ENCODE measurements at places on chromosomes 11 and 22.

- DNase-seq: no peak
These were observed 1.7 kb downstream of the IFITM1 start for GRCh38 chr11:315516-315994.

DNA sequence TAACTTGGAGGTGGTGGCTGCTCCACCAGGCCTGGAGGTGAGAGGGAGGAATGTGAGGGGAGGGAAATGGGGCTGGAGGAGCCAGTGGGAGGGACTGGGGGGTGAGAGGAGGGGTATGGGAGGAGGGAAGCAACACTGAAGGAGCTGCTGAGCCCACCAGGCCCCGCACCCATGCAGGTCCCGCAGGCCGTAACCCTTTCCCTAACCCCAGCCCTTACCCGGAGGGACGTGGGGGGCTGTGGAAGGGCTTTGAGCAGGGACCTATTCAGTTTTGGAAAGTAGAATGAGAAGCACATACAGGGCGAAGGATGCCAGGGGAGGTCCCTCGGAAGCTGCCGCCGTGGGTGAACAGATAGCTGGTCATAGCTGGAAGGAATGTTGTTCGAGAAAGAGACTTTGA is 33.9 kb upstream of the CRYBB3 start:
- DNase-seq: no peak

GRCh38 chr11:132555617-132556016 is 976.7 kb downstream of the OPCML start:
- no peak for DNase-seq

- DNase-seq: peak; percentile 29
These were observed 255 bp upstream of the SYNGR1 start for GRCh38 chr22:39349506-39349966.

- no peak for DNase-seq
These were observed 58.8 kb downstream of the EHF start for GRCh38 chr11:34679681-34680080.

DNA sequence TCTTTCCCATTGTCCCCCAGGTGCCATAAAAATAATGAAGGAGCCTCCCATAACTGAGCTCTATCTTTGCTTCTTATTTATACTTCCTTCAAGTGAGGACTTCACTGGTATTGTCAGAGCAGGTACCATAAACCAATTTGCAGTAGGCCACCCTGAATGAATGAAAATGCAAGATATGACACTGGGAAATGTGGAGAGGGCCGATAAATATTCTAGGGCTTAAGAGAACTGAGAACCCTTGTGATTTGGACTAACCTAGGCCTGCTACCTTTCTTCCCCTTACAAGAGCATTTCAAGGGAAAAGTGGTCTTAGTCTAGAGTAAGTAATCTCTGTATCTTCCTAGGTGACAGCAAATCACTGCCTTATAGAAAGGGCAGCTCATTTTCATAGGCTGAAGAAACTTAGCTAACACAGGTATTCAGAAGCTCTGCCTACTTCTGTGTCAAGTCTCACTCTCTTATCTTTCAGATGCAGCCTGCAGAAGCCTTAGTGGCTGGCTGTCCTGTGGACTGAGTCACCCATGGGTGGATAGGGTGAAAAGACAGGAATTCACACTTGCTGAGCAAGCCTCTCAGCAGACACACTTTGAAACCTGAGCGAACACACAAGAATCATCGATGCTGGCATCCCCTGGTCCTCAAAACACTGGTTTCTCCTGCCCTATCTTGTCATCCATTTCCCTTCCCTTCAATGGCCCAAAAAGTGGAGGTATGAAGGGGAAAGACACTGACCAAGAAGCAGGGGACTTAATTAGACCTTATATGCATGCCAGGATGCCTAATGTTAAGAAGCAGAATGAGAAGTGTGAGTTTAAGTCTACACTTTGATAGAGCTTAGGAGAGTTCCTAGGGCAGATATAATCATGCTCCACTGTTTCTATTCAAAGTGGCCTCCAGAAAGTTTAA is 15.2 kb downstream of the NRIP3 start:
- DNase-seq: no peak

GRCh38 chr11:72179804-72180396 is 12.0 kb upstream of the FOLR1 start:
- no peak for DNase-seq

DNA sequence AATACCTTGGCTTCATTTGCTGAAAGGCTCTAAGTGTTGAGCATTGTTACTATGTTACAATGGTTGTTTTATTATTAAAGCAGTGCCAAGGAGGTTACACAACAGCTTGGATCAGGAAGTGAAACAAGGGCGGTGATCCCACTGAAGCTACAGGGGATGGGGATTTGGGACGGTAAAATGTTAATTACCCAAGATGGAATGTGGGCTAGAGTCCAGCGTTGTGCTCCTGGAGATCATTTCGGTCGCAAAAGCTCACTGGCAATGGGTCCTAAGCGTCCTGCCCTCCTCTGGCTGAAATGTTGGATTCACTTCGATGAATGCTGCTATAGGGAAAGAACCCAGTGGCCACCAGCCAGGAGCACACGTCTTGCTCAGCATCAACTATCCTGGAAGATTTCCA is 48.3 kb downstream of the FAM83F start:
- no peak for DNase-seq

DNA sequence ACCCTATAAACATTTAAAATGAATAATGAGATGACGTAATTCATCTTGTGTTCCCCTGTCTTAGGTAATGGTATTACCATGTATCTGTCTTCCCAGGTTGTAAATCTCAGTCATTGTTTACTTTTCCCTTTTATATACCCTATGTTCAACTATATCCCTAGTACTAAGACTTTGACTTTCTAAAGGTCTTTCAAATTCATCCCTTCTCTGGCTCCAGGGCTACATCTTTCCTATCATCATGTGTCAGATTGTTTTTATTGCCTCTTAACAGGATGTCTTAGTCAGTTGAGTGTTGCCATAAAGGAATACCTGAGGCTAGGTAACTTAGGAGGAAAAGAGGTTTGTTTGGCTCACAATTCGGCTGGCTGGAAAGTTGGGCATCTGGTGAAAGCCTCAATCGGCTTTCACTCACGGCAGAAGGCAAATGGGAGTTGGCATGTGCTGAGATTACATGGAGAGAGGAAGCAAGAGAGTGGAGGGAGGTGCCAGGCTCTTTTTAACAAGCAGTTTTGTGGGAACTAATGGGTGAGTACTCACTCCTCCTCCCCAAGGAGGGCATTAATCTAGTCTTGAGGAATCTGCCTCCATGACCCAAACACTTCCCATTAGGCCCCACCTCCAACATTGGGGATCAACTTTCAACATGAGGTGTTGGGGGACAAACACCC is 11.6 kb upstream of the DLAT start:
- no peak for DNase-seq

- no peak for DNase-seq
These were observed 6.5 kb downstream of the TPCN2 start for GRCh38 chr11:69055212-69055586.

- no peak for DNase-seq
These were observed 72.2 kb downstream of the CSNK2A3 start for GRCh38 chr11:11280826-11281225.

- peak; percentile 93 for DNase-seq
These were observed 32.6 kb downstream of the SHANK3 start for GRCh38 chr22:50705219-50705691.

DNA sequence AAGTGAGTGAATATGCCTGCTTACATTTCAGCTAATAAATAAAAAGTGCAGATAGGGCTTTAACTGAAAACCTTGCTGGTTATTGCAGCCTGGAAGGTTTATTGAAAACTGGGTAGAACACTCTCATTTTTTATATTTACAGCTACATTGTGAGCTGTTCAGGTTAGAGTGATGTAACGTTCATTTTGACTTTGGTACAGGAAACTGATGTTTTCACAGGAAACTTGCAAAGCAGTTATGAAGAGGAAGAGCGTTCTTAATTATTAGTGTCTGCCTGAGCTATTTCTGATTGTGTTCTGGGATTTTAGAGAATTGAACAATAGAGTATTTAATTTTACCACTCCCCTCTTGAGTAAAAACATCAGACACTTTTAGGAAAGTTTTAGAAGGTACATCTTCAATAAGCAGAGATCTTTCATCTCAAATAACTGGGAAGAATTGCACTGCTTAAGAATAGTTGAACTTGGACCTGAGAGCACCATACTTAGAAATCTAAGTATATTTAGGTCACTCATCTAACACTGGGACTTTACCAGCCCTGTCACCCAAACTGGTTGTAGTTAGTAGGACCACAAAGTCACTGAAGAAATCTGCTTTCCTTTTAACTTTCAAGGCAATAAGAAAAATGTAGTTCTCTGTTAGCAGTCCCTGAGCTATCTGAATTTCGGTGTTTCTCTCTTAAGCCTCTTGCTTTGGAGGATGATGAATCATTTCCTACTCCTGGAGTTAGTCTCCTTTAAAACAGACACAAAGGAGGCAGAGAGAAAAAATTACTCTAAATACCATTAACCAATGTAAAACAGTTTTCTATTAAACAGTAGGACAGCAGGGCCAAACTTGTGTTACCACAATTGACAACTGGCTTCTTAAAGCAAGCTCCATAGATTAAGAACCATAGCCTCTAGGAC is 128.6 kb upstream of the DDI1 start:
- DNase-seq: no peak

GRCh38 chr11:12075822-12076821 is 34.3 kb upstream of the MICAL2 start:
- no peak for DNase-seq

Measured in renal pelvis (tissue), 12 donors.